ENCODE measurements at places on chromosomes 6 and 20.

GRCh38 chr6:138521790-138522189 is 22.5 kb upstream of the NHSL1 start:
- no peak for DNase-seq

GRCh38 chr20:18909254-18909653 is 95.7 kb downstream of the SCP2D1 start:
- DNase-seq = no peak

GRCh38 chr6:162181741-162182401 is 545.7 kb downstream of the PRKN start:
- no peak for DNase-seq

GRCh38 chr6:144395014-144395413 is 109.9 kb downstream of the UTRN start:
- DNase-seq = no peak

DNA sequence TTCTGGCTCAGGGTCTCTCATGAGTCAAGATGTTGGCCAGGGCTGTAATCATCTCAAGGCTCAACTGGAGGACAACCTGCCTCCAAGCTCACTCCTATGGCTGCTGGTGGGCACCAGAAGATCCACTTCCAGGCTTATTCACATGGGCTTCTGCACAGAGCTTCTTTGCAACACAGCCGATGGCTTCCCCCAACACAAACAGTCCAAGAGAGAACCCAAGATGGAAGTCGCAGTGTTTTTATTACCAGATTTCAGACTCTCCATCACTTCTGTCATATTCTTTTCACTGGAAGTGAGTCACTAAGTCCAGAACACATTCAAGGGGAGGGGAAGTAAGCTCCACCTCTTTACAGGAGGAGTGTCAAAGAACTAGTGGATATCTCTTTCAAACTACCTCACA is 75.5 kb downstream of the CD164 start:
- DNase-seq = no peak

GRCh38 chr6:148405894-148406293 is 63.3 kb downstream of the SASH1 start:
- DNase-seq = no peak

DNA sequence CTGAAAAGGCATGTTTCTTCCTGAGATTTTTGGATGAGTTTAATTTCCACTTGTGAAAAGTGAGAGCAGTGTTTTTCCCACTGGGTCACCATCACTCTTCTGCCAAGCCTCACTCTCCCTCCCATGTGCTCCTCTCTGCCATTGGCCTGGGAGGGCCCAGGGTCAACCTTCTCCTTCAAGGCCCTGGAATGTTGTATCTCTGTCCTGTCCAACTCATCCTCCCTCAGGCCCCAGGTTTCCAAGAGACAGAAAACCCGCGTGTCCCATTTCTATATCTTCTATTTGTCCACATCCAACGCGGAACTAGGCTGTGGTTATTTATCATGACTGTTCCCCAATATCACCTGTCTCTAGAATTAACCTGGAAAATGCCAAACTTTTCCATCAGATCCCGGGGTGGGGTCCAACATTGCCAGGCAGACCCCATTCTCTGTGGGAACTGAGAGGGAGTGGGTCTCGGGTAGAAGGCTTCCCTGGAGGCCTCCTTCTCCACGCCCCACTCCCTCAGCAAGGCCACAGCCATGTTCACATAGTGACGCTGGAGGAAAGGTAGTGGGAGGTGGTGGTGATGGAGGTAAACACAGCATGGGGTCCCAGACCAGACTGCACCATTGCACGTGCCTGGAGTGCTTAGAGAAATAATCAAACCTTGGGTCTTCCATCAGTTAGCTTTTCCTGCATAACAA is 173.5 kb downstream of the SCP2D1 start:
- no peak for DNase-seq

DNA sequence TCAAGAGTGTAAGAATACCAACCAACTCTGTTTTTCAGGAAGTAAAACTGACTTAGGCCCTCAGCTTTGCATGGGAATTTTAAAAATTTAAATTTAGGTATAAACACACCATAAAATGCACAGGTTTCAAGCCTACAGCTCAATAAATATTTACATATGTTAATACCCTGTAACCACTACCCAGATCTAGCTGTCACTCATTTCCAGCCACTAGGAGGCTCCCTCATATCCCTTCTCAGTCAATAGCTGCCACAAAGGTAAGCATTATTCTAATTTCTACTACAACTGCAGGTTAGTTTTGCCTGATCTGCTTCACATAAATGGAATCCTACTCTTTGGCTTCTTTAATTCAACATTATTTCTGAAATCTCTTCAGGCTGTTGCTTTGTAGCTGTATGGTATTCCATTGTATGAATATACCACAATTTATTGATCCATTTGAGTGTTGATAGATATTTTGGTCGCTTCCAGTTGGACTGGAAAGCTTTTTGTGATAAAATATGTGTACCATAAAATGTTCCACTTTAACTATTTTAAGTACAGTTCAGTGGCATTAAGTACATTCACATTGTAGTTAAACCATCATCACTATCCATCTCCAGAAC is 32.5 kb upstream of the MEI4 start:
- DNase-seq = no peak
